ENCODE measurements at places on chromosomes 5 and 9.

GRCh38 chr5:35367526-35367925 lies 137.2 kb upstream of the PRLR start:
- no peak for DNase-seq

GRCh38 chr9:114185570-114186490 lies 30.5 kb downstream of the COL27A1 start:
- DNase-seq = no peak

GRCh38 chr9:124075761-124076160 lies 64.2 kb downstream of the LHX2 start:
- no peak for DNase-seq

DNA sequence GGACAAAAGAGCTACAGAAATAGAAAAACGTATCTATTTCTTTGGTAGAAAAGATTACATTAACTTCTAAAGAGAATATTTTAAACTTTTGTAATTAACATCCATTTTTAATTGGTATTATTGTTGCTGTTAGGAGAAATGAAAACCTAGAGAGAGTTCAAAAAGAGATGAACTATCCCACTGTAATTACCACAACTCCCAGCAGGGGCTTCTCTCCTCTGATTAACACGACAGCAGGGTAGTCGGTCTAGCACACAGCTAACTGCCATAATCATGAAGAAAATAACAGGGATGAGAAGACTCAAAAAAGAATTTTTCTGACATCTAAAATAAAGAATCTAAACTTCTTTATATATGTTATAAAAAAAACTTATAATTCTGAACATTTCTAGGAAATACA lies 86.2 kb upstream of the CDH9 start:
- DNase-seq = no peak

DNA sequence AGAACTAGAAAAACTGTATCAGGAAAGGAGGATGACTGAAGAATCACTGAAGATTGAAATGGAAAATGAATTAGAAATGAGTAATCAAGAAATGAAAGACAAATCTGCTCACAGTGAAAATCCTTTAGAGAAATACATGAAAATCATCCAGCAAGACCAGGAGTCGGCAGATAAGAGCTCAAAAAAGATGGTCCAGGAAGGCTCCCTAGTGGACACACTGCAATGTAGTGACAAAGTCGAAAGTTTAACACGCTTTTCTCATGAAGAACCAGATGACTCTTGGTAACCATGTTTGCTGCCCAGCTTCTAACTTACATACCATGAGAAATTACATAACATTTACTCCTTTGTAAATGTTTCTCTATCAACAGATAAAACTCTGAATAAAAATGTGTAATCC lies 37.1 kb downstream of the CPLANE1 start:
- no peak for DNase-seq

GRCh38 chr9:12095931-12096330 lies 597.3 kb upstream of the TYRP1 start:
- no peak for DNase-seq

DNA sequence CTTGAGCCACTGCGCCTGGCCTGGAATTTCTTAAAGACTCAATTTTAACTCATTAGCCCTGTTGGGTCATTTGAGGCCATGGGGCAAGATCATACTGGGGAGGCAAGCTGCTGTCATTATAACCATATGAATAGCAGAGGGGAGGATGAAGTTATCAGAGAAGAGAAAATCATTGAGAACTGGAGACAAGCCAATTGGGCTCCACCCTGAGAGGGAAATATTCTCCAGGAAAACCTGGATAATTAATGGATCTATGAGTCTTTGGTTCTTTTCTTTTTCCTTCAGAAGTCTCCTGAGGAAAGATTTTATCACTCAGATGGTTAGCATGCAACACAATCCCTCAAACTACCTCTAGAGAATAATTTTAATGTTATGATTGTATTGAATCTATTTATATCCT lies 569.6 kb upstream of the TUSC1 start:
- no peak for DNase-seq

DNA sequence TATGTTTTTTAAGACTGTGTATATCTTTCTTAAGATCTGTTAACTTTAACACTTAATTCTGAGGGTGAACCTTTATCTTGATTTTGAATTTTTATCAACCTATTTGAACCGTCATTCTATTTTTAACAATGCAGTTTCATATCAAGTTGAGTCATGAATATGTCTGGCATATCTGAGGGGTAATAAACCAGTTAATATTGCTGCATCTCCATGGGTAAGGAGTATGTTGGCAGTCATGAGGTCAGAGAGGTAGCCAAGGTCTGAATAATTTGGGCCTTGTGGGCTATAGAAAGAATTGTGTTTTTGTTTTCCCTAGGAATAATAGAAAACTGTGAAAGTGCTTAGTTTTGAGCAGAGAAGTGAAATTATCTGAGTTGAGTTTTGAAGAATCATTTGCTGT lies 419.0 kb downstream of the PLK2 start:
- DNase-seq = no peak

DNA sequence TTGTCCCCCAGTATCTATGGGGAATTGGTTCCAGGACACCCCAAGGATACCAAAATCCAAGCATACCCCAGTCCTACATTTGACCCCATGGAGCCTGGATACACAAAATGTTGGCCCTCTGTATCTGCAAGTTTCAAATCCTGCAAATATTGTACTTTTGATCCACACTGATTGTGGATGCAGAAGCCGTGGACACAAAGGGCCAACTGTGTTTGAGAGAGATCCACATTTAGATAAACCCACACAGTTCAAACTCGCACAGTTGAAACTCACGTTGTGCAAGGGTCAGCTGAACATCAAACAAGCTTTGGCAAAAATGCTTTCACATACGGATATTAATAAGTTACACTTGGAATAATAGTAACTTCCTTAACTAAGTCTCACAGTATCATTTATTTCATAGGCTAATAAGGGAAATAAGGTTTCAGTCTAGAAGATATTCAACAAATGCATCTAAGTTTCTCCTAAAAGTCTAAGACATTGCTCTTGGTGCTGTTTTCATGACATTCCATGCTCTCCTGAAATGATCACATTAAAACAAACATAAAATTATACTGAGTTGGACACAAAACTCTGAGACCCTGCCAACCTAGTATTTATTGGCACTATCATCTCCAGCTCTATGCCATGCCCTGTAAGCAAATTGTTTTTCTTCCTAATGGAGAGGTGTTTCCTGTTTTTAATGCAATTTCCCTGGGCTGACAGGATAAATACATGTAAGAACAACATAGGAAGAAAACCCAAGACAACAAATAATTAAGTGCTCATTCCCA lies 32.3 kb downstream of the ACTL7A start:
- no peak for DNase-seq

DNA sequence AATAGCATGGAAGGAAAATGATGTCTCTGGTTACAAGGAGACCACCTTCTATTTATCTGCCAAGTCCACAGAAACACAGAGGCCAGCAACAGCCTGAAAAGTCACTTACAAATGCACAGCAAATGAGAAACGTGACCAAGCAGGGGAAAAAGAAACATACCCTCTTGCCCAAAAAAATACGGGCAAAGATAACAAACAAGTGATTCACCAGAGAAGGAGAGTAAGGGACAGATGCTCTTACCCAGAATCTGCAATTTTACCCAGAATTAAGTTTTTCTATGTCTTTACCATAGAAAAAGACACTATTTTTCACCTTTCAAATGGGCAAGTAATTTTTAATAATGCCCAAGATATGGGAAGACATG lies 28.1 kb downstream of the CAMSAP1 start:
- no peak for DNase-seq

DNA sequence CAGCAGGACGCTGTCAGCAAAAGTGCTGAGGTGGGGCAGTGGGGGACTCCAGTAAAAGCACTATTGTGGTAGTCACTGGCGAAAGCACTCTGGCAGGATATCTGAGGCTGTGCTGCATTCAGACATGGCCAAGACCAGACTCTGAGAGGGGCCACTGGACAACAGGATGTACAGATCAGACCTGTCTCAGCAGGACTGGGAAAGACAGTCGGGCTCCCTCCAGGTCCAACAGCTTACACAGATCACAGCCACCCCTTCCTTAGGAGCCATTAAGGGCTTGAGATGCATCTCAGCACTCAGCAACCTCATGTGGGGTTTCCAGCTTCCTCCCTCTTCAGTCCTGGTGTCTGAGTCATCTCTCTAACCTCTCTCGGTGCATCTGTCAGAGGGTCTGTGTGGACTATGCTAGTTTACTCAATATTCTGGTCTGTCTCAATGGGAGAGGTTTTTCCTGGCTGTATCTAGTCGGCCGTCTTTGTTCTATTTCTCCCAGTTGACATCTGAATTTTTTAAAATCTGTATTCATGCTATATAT lies 154.5 kb downstream of the CWC27 start:
- DNase-seq = no peak

- no peak for DNase-seq
Measured at GRCh38 chr5:40437452-40437861, 242.3 kb upstream of the PTGER4 start.

GRCh38 chr5:125137535-125137934 lies 391.1 kb upstream of the ZNF608 start:
- DNase-seq = no peak

DNA sequence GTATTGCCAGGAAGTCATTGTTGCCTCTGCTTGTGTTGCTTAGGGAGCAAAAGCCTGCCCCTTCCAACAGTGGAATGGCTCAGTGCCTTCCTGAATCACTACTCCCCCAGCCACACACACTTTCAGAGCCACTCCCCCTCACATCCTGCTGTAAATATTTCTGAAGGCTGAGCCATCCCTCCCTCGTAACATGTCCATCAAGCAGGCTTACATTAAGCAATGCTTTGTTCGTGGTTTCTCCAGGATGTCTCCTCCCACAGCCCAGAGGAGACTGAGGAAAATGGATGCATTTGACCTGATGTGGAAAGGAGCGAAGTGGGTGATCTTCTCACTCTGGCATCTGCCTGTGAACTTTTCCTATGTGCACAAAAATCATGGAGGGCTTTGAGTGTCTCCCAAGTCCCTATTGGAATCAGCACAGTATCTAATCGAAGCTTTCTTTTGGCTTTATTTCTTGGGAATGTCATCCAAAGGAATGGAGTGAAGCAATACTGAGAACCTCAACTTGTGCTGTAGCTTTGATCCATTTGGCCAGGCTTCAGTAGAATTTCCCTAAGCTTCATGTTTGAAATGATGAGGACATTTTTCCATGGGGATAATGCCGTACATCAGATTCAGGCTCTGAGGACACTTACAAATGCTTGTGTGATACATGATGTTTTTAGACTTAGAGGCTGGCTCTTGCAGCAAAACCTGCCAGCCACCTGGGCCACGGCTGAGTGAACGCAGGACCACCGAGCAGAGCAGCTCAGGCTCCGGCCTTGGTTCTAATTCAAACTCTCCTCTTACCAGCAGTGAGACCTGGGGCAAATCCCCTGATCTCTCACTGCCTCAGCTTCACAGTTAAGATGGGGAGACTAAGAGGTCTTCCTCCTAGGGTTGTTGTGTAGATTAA lies 389.1 kb downstream of the ENC1 start:
- DNase-seq = no peak

DNA sequence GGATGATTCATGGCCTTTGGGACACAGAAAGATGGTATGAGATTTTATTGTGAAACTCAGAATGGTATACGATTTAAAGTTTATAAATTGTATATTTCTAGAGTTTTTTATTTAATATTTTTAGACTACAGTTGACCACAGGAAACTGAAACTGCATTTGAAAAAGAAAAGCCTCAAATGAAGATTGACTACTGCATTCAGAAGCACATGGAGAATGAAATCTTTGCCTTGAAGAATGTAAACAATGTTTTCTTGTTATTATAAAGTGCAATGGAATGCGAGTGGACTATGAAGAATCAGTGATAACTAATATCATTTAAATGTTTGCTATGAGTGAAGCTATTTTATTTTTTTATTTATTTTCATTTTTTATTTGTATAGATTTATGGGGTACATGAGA lies 169.1 kb upstream of the CDH18 start:
- no peak for DNase-seq

DNA sequence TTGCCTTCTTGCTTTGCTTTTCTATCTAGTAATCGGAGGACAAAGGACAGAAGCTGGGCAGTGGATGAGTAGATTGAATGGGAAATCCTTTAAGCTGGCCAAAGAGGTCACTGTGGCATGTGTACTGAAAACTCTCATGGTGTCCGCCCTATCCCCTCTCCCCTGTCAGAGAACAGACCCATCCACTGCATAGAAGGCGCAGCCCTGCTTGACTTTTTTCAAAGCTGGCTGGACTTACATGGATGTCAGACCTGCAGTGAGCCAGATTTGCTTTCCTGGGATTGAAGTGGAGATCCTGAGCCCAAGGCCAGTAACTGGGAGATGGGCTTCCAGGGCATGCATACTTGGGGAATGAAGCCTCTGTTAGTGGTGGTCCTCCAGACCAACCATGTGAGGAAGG lies 329.5 kb downstream of the TRPM3 start:
- DNase-seq = no peak

DNA sequence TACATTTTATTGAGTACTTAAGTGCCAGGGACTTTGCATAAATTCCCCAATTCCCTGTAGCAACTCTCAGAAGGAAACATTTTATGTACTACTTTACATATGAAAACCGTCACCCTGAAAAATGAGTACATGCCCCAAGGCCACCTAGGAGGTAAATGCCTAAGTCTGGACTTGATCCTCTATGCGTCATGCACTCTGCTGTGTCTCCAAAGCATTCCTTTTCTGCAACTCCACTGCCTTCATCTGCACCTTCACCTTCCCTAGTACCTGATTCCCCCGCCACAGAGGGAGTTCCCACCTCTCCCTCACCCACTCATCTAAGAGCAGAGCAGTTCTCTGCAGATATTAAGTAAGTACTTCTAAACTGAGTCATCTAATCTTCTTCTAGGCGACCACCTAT lies 75.2 kb upstream of the HRH2 start:
- no peak for DNase-seq

- DNase-seq = no peak
Measured at GRCh38 chr9:107268560-107268959, 14.5 kb upstream of the RAD23B start.

- DNase-seq = no peak
Measured at GRCh38 chr5:146068206-146068605, 37.2 kb downstream of the PLAC8L1 start.

DNA sequence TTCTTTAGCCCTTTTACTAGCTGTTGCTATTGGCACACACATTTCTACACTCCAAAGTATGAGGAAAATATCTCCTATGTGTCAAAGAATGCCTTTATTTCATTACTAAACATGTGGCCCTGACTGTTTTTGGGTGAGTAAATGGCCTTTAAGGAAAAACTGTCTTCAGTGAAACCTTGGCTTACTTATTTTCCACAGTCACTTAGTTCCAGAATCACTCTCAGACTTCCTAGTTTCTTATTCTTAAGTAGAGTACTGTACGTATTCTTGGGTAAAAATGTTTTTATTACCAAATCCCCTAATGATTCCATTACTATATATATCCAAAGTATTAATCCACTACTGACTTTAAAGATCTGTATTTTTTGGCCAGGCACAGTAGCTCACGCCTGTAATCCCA lies 27.5 kb downstream of the ERP44 start:
- DNase-seq = no peak

DNA sequence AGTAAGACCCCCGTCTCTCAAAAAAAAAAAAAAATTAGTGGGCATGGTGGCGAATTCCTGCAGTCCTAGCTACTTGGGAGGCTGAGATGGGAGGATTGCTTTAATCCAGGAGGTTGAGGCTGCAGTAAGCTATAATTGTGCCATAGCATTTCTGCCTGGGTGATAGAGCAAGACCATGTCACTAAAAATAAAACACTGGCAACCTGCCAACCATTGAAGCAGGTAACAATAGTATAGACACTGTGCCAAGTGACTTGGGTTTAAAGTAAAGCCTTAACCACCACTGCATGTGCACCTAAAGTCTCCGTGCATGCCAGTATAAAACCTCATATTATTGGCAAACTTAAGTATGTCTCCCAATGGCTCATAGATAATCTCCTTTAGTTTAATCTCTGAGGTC lies 3.4 kb upstream of the APBA1 start:
- no peak for DNase-seq
